ENCODE measurements at places on chromosomes 7 and 10. TPM values are rescaled to one million over a fixed set of nuclear protein-coding genes. Genes with fewer than 3 reads are reported as not detected.
A peak's percentile ranks its signal among the peaks of the same experiment; 100 is the strongest.

- H3K27me3 ChIP-seq, result no peaks in the 10 kb centered on the region
- DNase-seq, result no peak
- no peak overlapping the region for H3K4me3 ChIP-seq
- H3K4me1 ChIP-seq, result no peaks in the 10 kb centered on the region
- no peaks in the 10 kb centered on the region for H3K36me3 ChIP-seq
Observed at GRCh38 chr10:93921338-93921737, 27.6 kb downstream of the SLC35G1 start.

Gene PHKG1
- total RNA-seq, result 6.0 TPM

GRCh38 chr10:103620352-103620740 lies 126.8 kb downstream of the NEURL1 start:
- DNase-seq, result no peak
- peaks cover 19% of the 10 kb centered on the region for H3K36me3 ChIP-seq

GRCh38 chr7:140364819-140365218 lies 33.5 kb downstream of the SLC37A3 start:
- H3K4me3 ChIP-seq, result no peak overlapping the region
- H3K27me3 ChIP-seq, result no peaks in the 10 kb centered on the region

DNA sequence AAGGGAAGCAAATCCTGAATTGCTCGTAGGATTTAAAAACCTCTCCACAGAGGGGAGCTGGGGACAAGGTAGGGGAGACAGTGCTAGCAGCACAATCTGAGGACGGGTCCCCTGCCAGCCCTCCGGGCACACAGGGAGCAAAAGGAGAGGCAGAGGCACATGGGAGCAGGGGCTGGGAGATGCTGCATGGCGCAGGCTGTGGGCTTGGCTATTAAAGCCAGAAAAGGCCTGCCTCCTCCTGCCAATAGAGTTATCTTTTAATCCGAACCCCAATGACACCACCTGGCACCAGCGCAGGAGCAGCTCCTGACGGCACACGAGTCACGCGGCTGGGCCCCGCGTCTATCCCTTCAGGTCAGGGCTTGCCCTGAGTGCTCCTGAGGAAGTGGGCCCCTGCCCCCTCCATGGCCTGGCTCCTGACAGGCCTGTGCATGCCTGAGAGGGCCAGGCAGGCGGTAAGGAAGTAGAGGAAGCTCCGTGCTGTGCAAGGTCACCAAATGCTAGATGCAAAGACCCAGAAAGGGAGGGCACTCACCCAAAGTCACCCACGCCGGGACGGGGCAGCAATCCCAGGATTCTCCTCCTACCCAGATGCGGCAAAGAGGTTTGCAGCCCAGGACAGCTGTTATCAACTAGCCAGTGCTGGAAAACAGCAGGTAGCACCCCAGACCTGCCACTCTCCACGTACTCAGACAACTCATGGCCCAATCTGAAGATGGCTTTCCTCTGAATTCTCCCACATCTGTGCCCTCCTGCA lies 28.1 kb downstream of the DLG5 start:
- no peaks in the 10 kb centered on the region for H3K27me3 ChIP-seq
- DNase-seq, result no peak
- H3K36me3 ChIP-seq, result no peaks in the 10 kb centered on the region
- H3K4me1 ChIP-seq, result peaks cover 48% of the 10 kb centered on the region

GRCh38 chr7:128935342-128935730 lies 2.4 kb upstream of the IRF5 start:
- H3K27me3 ChIP-seq, result no peaks in the 10 kb centered on the region
- no peaks in the 10 kb centered on the region for H3K36me3 ChIP-seq
- H3K27ac ChIP-seq, result no peak overlapping the region

- DNase-seq, result no peak
- H3K27me3 ChIP-seq, result no peaks in the 10 kb centered on the region
- peaks cover 15% of the 10 kb centered on the region for H3K36me3 ChIP-seq
- H3K4me1 ChIP-seq, result peaks cover 26% of the 10 kb centered on the region
- no peak overlapping the region for H3K27ac ChIP-seq
Observed at GRCh38 chr10:97570146-97570788, 2.3 kb upstream of the ANKRD2 start.

GRCh38 chr10:116744163-116744753 lies 1.9 kb upstream of the HSPA12A start:
- H3K4me3 ChIP-seq, result no peak overlapping the region
- no peaks in the 10 kb centered on the region for H3K4me1 ChIP-seq
- no peaks in the 10 kb centered on the region for H3K36me3 ChIP-seq
- no peaks in the 10 kb centered on the region for H3K27me3 ChIP-seq
- no peak overlapping the region for H3K27ac ChIP-seq

- DNase-seq, result no peak
- H3K4me3 ChIP-seq, result peak overlapping the region; percentile 11
- H3K27me3 ChIP-seq, result peaks cover 6% of the 10 kb centered on the region
- H3K4me1 ChIP-seq, result no peaks in the 10 kb centered on the region
Observed at GRCh38 chr10:1736972-1737221, 428 bp downstream of the ADARB2 start.

Gene NCF1
- total RNA-seq, result 18.1 TPM

GRCh38 chr7:1717903-1718676 lies 48.0 kb downstream of the ELFN1 start:
- H3K4me1 ChIP-seq, result no peaks in the 10 kb centered on the region
- H3K36me3 ChIP-seq, result no peaks in the 10 kb centered on the region
- H3K27ac ChIP-seq, result no peak overlapping the region
- H3K4me3 ChIP-seq, result no peak overlapping the region
- DNase-seq, result no peak
- H3K27me3 ChIP-seq, result no peaks in the 10 kb centered on the region

GRCh38 chr10:75814014-75814413 lies 382.6 kb downstream of the LRMDA start:
- H3K36me3 ChIP-seq, result no peaks in the 10 kb centered on the region
- H3K27ac ChIP-seq, result no peak overlapping the region
- no peaks in the 10 kb centered on the region for H3K27me3 ChIP-seq
- H3K4me3 ChIP-seq, result no peak overlapping the region

GRCh38 chr10:20202337-20202736 lies 386.1 kb downstream of the PLXDC2 start:
- DNase-seq, result no peak
- H3K27ac ChIP-seq, result no peak overlapping the region
- H3K27me3 ChIP-seq, result no peaks in the 10 kb centered on the region
- H3K4me1 ChIP-seq, result no peaks in the 10 kb centered on the region
- H3K4me3 ChIP-seq, result no peak overlapping the region

DNA sequence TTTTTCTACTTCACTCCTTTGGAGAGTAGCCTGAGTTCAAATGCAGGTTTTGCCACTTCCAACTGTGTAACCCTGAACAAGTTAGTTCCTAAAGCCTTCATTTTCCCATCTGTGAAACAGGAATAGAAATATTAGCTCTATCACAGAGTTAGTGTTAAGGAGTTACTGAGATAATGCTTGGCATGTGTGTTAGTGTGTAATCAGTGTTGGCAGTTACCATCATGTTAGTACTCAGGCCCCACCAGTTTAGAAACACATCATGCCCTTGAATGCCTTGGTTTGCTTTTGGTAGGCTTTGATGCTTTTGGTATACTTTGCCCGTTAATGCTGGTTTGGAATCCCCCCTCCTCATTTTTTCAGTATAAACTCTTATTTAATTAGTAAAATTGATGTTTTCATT lies 119.7 kb downstream of the WNT2 start:
- no peak overlapping the region for H3K4me3 ChIP-seq
- H3K27me3 ChIP-seq, result no peaks in the 10 kb centered on the region
- no peak overlapping the region for H3K27ac ChIP-seq
- DNase-seq, result no peak
- no peaks in the 10 kb centered on the region for H3K4me1 ChIP-seq
- H3K36me3 ChIP-seq, result peaks cover 11% of the 10 kb centered on the region

DNA sequence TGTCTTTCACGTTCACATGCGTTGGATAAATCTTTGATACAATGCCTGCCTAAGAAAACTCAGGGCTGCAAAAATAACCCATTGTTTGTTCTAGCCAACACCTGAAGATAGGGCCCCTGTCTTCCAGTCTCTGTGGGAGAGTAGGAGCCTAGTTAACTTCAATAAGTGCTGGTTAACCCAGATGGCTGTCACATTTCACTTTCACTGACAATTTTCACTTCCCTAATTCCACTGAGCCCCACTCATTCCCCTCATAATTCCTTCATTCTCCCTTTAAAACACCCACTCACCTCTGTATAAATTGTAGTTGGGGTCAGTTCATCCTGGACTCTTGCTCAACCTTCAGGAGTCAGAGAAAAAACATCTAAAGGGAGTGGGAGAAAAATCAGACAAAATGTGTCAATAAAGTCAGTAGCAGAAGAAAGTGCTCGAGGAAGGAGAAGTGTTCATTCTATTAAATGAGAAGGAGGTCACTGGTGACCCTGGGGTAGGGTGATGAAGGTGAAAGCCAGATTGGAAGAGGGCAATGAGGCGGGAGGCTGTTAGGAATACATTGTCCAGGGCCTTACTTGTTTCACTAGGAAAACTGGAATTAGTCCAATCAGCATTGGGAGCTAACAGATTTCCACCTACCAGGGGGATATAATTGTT lies 51.2 kb upstream of the ABI1 start:
- H3K4me3 ChIP-seq, result no peak overlapping the region
- no peaks in the 10 kb centered on the region for H3K36me3 ChIP-seq
- no peak for DNase-seq
- no peak overlapping the region for H3K27ac ChIP-seq
- H3K27me3 ChIP-seq, result no peaks in the 10 kb centered on the region

All from thoracic aorta (tissue), 2 donors.